ENCODE measurements at places on chromosomes 6 and 20.

- no peak for DNase-seq
Observed at GRCh38 chr6:76843054-76843822, 620.1 kb downstream of the HTR1B start.

- DNase-seq: peak; percentile 73
Observed at GRCh38 chr6:52416629-52417151, 3.5 kb upstream of the EFHC1 start.

- no peak for DNase-seq
Observed at GRCh38 chr6:161963634-161964234, 689.9 kb upstream of the AGPAT4 start.

DNA sequence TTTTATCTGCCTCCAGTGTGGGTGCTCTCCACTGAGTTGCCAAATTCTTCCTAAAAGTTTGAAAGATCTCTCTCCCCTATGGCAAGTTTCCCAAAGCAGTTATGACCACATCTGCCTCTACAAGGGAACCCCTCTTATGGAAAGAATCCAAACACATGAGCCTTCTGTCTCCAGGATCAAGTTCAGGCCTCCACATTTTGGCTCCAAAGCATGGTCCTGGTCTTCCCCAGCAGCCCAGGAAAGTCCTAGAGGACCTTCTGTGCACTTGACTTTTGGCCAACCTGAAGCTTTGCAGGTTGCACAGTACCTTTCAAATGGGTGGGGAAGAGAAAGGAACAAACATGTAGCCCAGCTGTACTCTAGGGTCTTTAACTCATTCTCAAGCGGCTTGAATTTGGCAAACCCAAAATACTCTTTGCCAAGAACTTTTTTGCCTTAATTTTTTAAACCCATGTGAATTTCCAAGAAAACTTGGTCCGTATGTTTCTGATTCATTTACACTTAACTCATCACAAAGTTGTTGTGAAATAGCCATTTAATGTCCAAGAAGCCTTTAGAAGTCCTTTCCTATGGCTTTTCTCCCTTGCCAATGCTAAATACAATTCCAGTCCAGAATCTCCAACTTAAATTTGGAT, 240.1 kb upstream of the TBX18 start:
- DNase-seq: no peak

GRCh38 chr6:44062105-44062770, 65.0 kb downstream of the MRPL14 start:
- DNase-seq: no peak
